Thoracic aorta (tissue), 2 donors: ENCODE measurements at places on chromosomes 1 and 21. TPM values are rescaled to one million over a fixed set of nuclear protein-coding genes. Genes with fewer than 3 reads are reported as not detected.

GRCh38 chr1:9441451-9442133 is 97.7 kb upstream of the SLC25A33 start:
- DNase-seq, result no peak

DNA sequence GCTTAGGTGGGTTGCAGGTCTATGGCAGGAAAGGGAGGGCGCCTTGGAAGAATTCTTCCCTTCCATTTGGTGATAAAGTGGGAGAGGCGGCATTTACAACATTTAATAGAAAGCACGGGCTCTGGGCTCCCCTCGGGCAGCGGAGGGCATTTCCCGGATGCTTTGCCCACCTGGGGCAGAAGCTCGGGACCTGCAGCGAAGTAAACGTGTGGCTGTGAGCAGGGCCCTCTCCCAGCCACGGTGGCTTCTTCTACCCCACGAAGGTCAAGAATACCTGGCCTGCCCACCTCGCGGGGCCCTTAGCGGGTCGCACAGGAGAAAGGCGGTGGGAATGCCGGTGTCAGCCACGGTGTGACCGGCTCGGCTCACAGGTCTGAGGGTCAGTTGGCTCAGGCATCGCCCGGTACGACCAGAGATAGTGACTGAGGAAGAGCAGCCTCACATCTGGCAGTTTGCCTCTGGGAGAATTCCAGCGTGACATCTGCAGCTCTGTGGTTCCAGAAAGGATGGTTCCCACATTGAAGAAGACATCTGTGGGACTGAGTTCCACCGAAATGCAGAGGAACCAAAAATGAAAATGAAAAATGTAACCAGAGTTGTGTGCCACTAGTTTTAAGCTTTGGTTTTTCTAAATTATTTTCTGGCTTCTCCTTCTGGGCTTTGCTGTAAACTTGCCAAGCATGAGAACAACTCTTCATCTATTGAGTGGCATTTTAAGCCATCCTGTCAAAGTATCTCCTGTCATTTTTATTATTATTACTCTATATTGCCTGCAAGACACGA is 720 bp upstream of the F3 start:
- DNase-seq, result no peak

- no peak for DNase-seq
Measured at GRCh38 chr21:35942211-35943144, 117.8 kb downstream of the SETD4 start.

DNA sequence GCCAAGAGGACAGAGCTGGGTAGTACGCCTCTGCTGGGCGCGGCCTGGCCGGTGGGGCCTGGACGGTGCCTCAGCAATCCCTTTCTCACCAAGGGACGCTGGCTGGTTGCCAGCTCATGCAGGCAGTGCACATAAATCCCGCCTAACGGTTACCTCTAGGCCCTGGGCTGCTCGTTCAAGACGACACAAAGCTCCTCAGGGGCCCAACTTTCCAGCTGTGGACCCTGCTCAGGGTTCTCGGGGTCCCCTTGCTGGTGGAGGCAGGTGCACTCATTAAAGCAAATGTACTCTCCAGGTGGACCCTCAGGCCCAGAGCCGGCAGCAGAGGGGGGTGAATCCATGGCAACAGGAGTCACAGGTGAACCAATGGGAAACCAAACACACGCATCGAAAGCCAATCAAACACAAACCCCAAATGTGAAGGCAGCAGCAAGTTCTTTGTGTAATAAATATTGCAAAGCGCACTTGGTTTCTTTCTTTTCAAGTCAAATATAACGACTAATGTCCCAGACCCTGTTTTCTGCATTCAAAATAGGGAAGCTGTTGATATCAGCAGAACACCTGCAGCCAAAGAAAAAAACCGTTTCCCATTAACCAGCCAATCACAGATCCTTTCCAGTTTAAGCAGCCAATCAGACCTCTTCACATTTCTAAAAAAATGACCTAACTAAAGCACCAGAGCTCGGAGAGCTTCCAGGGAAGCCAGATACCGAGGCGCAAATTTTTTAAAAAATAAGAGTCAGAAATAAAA is 26.1 kb upstream of the CLSTN1 start:
- DNase-seq, result no peak

The ITLN1 gene
- total RNA-seq, result 0.56 TPM

The SMIM1 gene
- 2.6 TPM for total RNA-seq

The UMODL1 gene
- total RNA-seq, result not detected

DNA sequence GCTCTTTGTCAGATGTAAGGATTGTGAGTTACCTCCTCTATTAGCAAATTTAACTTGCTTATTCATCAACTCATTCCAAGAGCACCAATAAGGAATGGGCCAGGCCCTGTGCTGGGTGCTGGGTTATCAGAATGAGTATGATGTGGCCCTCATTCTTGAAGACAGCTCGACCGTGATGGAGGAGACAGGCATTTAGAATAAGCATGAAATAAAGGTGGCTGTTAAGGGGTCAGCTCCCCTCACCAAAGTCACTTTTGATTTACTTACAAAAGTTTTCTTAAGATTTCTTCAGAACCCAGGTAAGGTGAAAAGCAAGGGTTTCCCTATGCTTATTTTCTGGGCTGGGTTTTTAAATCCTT is 15.3 kb upstream of the PADI1 start:
- DNase-seq, result no peak

The F5 gene
- total RNA-seq, result 0.68 TPM

DNA sequence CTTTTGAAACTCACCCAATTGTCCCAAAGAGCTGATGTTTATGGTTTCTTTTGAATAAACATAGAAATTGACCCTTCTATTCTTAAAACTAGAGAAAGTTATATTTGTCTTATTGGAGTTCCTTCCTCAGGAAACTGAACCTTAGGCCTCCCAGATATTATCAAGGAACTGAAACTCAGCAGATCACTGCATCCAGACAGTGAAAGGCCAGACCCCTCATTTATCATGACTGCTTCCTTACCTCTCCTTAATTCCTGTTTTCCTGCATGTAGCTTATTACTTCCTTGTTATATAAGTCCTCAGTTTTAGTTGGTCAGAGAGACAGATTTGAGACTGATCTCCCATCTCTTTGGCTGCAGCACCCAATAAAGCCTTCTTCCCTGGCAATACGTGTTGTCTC is 27.5 kb downstream of the SLC22A15 start:
- no peak for DNase-seq

GRCh38 chr1:183918589-183918988 is 113.7 kb downstream of the RGL1 start:
- DNase-seq, result no peak

GRCh38 chr1:191453487-191453886 is 704.8 kb upstream of the RGS18 start:
- DNase-seq, result no peak

- no peak for DNase-seq
Measured at GRCh38 chr21:33109574-33110339, 39.8 kb downstream of the OLIG1 start.

DNA sequence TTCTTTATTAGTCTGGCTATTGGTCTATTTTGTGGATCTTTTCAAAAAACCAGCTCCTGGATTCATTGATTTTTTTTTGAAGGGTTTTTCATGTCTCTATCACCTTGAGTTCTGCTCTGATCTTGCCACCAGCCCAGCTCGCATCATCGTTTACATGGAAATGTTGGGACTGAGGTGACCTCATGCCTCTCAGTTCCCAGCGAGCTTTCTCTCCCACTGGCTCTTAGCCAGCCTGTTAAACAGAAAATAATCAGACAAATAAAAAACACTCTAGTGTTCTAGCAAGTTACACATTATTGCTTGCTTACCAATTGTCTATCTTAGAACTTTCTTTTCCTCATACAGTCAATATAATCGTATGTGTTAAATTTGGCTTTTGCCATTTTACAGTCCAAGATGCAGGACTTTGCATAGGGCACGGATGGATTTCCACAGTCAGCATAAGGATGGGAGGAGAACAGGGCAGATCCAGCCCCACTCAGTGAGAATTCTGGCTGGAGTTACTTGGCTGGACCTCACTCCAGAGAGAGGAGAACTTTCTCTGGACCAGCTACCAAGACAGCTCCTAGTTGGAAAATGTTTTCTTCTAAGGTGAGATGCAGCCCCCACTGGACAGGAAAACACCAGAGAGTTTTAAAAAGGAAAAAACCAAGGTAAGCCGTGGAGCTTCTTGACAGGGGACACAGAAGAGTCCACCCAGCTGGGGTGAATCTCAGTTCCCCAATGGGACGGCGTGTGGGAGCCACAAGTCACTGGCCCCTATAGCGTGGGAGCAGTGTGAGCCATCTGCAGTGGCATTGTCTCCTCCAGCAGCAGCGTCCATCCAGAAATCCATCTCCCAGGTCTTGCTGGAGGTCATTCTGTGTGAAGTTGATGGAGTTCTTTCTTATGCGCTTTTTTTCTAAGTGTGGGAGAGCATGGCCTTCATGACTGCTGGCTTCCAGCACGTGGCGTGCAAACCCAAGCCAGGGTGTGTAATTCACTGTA is 17.6 kb downstream of the PGBD2 start:
- no peak for DNase-seq

The ADAMTS4 gene
- total RNA-seq, result 15.0 TPM

- DNase-seq, result no peak
Measured at GRCh38 chr1:2258996-2259395, 30.9 kb downstream of the SKI start.

- DNase-seq, result no peak
Measured at GRCh38 chr1:14064649-14065442, 364.9 kb downstream of the PRDM2 start.

The LCE1D gene
- total RNA-seq, result not detected

- DNase-seq, result no peak
Measured at GRCh38 chr1:77279929-77280328, 1.9 kb upstream of the AK5 start.

DNA sequence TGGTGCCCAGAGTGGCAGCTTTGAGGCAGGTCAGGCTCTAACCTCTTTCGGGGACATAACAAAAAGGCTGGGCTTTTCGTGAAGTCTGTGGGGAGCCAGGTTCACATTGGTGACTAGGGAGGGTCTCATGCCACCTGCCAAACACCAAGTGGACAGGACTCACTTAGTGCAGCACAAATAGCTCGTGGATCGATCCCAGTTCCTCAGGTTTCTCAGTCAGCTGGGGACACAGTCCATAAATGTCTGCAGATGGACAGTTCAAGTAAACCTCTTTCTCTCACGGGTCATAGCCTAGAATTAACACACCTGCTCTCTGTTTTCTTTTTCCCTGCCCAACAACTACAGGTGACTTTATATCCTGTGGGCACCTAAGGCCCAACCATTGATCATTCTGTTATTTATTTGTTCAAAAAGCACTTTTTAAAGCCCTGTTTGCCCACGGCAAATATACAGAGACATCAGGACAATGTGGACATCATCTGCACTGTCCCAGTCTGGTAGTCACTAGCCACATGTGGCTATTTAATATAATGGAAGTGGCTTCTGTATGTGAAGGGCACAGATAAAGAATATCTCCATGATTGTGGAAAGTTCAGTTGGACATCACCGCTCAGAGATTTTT is 53.5 kb downstream of the CAPN2 start:
- no peak for DNase-seq

DNA sequence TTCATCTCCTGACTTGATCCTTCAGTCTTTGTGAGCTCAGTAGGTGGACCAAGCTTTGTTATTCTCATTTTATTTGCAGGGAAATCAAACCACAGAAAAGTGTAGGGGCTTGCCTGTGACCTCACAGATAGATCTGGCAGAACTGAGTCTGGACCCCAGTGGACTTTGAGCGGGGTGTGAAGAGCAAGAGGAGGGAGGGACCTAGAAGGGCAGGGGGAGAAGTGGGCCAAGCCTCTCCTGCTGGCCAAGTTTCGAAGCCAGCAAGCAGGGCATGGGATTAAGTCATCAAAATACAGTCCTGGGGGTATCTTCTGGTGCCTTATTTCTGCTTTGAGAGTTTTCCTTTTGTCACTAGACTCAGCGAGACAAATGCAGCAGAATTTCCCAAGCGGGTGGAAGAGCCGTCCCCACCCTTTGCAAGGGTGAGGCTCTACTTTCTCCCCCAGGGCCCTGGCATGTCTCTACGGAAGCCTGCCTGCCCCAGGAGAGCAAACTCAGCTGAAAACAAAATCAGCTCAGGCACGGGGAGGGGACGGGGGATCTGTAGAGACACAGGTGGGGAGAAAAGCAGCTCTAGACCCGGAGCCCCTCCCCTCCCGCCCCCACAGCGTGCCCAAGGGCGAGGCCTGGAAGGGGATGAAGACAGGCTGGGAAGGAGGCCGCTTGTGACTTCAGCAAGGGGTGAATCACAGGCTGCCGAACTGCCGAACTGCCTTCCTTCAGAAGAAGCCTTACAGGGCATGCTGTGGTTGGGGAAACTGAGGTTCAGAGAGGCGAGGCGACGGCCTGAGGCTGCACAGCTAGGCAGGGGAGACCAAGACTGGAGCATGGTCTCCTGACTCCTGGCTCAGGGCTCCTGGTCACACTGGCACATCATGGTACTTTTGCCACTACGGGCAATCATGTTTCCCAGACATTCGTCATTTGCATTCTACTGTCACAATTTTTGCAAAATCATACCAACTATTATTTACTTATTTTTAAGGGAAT is 19.2 kb downstream of the PKP1 start:
- DNase-seq, result no peak

GRCh38 chr1:179825798-179826460 is 51.7 kb downstream of the TOR1AIP2 start:
- no peak for DNase-seq

- no peak for DNase-seq
Measured at GRCh38 chr1:167158813-167159275, 61.8 kb upstream of the POU2F1 start.

The KRTAP21-2 gene
- total RNA-seq, result not detected

The TMEM82 gene
- total RNA-seq, result not detected

The CRNN gene
- total RNA-seq, result not detected

- DNase-seq, result no peak
Measured at GRCh38 chr1:39116860-39117728, 87.4 kb upstream of the MACF1 start.

- DNase-seq, result no peak
Measured at GRCh38 chr1:198620951-198621824, 17.7 kb upstream of the PTPRC start.

GRCh38 chr1:100719490-100719889 is at the start of gene VCAM1:
Gene VCAM1 (plus strand): TSS chr1:100719742. CDS start chr1:100719861, 119 bp downstream.
- DNase-seq, result no peak

The GFI1 gene
- 0.71 TPM for total RNA-seq

The LDLRAD1 gene
- not detected for total RNA-seq

The ZNF678 gene
- 7.1 TPM for total RNA-seq

DNA sequence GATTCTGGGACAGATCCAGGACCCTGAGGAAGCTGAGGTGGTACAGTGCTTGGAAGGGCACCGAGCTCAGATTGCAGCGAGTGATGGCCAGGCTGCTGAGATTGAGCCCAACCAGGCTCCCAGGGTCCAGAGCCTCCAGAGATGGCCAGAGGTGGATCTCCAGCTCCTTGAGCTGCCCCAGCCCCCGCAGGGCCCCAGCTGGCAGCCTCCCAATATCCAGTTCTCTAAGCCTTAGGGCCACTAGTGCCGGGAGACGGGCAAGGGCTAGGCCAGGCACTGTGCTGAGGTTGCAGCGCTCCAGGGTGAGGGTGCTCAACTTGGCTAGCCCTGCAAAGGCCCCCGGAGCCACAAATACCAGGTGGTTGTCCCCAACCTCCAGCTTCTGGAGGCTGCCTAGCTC is 3.4 kb downstream of the LINGO4 start:
- DNase-seq, result no peak

DNA sequence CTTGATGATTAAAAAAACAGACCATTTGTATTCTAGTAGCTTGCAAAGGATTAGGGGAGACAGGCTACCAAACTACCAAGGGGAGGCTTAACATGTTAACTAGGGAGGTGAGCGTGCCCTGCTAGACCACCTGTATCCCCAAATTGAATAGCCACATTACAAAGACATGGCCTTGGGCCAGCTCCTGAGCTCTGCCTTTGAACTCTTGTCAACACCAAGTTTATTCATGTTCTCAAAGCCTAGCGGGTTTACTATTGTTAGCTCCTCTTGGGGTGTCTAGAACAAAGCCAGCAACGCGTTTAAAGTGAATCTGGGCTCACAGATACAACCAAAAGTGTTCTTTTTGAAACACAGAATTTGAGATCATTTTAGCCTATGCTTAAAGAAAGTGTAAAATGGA is 36.3 kb downstream of the SMYD2 start:
- no peak for DNase-seq

The REN gene
- total RNA-seq, result not detected
